ENCODE measurements at places on chromosomes 1 and 21. TPM values are rescaled to one million over a fixed set of nuclear protein-coding genes. Genes with fewer than 3 reads are reported as not detected.

NPPA gene
- not detected for total RNA-seq

LCK gene
- 472 TPM for total RNA-seq

GRCh38 chr1:160552425-160552824, 26.9 kb downstream of the CD84 start:
- no peak overlapping the region for H3K4me3 ChIP-seq
- H3K36me3 ChIP-seq, result peaks cover 45% of the 10 kb centered on the region
- H3K4me1 ChIP-seq, result peaks cover 6% of the 10 kb centered on the region
- DNase-seq, result no peak
- H3K27ac ChIP-seq, result no peak overlapping the region

- no peaks in the 10 kb centered on the region for H3K4me1 ChIP-seq
- H3K27me3 ChIP-seq, result no peaks in the 10 kb centered on the region
- no peaks in the 10 kb centered on the region for H3K36me3 ChIP-seq
- H3K27ac ChIP-seq, result peak overlapping the region; percentile 25
Measured at GRCh38 chr1:53512807-53513755, 53.9 kb downstream of the DMRTB1 start.

DNA sequence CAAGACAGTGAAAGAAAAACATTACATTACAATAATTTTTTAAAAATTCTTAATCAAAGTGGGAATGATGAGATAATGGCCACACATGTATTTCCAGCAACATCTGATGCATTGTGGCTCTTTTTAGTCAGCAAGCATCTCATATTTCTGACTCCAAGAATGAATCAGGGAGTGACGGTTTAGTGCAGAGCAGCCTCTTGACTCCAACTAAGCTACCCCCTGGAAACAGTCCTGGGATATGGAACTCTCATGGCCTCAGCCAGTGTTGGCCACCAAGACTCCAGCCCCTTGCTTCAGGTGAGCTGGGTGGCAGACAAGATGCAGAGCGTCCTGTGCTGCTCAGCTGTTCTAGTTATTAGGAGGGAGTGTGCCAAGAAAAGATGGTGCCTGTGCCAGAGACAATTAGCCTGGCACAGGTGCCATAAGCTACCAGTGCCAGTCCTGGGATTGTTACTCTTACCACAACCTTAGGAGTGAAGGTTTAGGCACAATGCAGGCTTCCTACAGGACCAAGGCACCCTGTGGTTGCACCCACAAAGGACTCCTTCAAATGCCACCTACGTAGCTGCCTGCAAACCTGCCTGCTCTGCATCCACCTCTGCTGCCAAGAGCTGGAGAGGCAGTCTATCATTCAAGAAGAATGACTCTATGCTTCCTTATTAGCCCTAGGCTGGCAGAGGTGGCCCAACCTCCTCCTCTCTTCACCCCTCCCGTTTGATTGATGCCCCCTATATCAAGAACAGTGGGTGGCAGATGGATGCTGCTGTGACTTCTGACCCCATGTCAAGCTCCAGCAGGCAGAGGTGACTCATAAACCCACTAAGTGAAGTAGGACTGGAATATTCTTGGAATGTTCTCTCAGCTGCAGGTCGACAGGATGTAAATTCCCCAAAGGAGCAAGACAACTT, 6.0 kb upstream of the SEC16B start:
- H3K4me3 ChIP-seq, result no peak overlapping the region
- H3K36me3 ChIP-seq, result no peaks in the 10 kb centered on the region
- no peaks in the 10 kb centered on the region for H3K4me1 ChIP-seq
- no peak overlapping the region for H3K27ac ChIP-seq
- DNase-seq, result no peak

DNA sequence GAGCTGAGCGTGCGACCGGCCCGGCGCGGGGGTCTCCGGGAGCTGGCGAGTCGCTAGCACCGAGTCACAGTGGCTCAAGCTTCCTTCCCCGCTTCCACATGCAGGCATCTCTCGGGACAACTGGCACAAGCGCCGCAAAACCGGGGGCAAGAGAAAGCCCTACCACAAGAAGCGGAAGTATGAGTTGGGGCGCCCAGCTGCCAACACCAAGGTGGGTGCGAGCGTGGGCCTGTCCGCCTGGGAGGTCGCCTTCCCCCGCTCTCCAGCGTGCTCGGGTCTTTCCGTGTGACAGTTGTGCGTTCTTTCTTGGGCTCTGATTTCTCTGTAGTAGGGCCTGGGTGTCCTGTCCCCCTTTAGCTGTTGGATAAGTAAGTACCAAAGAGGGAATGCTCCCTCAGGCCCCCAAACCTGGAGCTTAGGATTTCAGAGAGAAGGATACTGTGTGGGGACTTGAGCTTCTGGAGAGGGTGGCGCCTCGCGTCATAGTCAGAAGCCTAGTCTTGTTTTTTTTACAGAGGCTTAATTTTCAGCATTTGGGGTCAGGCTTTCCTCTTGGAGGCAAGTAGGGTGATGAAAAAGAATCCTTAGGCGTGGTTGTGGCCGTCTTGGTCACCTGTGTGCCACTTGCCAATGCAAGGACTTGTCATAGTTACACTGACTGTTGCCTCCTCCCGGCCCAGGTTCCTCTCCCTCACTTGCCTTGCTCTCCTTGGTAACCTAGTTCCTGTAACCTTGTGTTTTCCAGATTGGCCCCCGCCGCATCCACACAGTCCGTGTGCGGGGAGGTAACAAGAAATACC, 790 bp downstream of the RPS8 start:
- H3K27ac ChIP-seq, result peak overlapping the region; percentile 90
- H3K4me1 ChIP-seq, result peaks cover 24% of the 10 kb centered on the region
- peaks cover 38% of the 10 kb centered on the region for H3K36me3 ChIP-seq
- H3K27me3 ChIP-seq, result no peaks in the 10 kb centered on the region
- H3K4me3 ChIP-seq, result peak overlapping the region; percentile 91

Measured in activated naive CD8-positive, alpha-beta T cell treated with anti-CD3 and anti-CD28 coated beads, Interleukin-2, amount 10 ng/mL, durations not matched to agents 7 days and 5 days (primary cell).